ENCODE measurements at places on chromosomes 13 and 19. TPM values are rescaled to one million over a fixed set of nuclear protein-coding genes. Genes with fewer than 3 reads are reported as not detected.

- no peak overlapping the region for H3K4me3 ChIP-seq
- no peaks in the 10 kb centered on the region for H3K36me3 ChIP-seq
- no peak overlapping the region for H3K27ac ChIP-seq
- no peaks in the 10 kb centered on the region for H3K27me3 ChIP-seq
- peak; percentile 9 for DNase-seq
Measured at GRCh38 chr19:16807549-16808284, 21.5 kb upstream of the SIN3B start.

DNA sequence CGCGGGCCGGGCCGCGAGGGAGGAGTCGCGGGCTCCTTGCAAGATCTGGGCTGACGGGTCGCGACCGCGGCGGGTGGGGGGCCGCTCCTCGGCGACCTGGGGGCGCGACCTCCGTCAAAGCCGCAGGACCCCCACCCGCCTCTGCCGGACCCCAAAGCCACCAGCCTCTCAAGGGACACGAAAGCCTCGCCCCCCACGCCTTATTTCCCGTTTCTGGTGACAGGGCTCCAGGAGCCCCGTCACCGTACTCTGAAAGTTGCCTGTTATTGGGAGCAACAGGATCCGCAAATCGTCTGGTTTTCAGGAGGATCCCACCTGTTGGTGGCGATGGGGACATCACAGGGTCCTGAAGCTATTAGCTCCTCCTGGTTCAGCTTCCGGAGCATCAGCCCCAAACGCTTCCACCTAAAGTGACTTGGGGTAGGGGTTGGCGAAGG, 530 bp downstream of the MAU2 start:
- no peaks in the 10 kb centered on the region for H3K4me1 ChIP-seq
- no peaks in the 10 kb centered on the region for H3K27me3 ChIP-seq
- peak; percentile 84 for DNase-seq
- peak overlapping the region; percentile 84 for H3K27ac ChIP-seq
- H3K36me3 ChIP-seq = peaks cover 7% of the 10 kb centered on the region
- peak overlapping the region; percentile 98 for H3K4me3 ChIP-seq

- H3K27me3 ChIP-seq = no peaks in the 10 kb centered on the region
- H3K4me1 ChIP-seq = no peaks in the 10 kb centered on the region
- no peaks in the 10 kb centered on the region for H3K36me3 ChIP-seq
- no peak for DNase-seq
- no peak overlapping the region for H3K27ac ChIP-seq
- H3K4me3 ChIP-seq = no peak overlapping the region
Measured at GRCh38 chr19:42942187-42942789, 5.3 kb upstream of the PSG7 start.

- H3K27me3 ChIP-seq = no peaks in the 10 kb centered on the region
- H3K4me3 ChIP-seq = no peak overlapping the region
Measured at GRCh38 chr19:54790711-54791110, 12.7 kb upstream of the KIR2DL4 start.

DNA sequence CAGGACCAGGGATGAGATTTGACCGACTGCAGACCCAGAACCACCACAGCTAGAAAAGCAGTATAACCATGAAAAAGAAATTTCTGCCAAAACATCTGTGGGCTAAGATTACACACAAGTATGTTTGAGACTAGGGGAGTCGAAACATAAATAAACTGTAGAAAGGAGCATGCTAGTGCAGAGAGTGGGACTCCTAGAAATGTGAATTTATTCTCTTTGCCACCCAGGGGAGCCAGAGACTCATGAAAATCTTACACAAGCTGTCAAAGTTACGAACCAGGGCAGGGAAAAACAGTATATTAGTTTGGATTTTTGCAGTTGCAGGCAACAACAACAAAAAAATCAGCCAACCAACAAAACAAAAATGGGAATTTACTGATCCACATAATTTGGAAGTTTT, 12.3 kb upstream of the HSPH1 start:
- H3K27ac ChIP-seq = no peak overlapping the region
- no peaks in the 10 kb centered on the region for H3K4me1 ChIP-seq

DNA sequence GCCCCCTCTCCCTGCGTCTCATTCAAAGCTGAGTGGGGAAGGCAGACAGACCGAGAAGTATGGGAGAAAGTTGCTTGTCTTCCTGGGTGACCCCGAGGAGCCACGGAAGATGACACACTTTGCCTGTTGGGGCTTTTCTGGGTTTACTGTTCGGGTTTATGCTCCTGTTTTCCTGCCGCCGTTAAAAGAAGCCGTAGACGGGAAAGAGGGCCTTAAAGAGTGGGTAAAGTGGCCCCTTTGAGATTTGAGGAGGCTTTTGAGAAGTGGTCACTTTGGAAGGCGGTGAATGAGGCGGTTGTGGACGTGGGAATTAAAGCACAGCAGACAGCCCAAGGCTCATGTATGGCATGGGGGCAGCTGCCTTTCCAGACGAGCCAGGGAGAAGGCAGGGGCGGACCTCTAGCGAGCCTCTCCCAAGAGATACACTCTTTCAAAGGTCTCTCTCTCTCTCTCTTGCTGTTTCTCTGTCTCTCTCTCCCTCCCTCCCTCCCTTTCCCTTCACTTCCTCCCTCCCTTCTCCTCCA, 493 bp upstream of the LHFPL6 start:
- peak; percentile 49 for DNase-seq
- no peaks in the 10 kb centered on the region for H3K27me3 ChIP-seq
- peaks cover 10% of the 10 kb centered on the region for H3K4me1 ChIP-seq
- H3K36me3 ChIP-seq = no peaks in the 10 kb centered on the region

- H3K27ac ChIP-seq = no peak within 1 kb of the TSS
- H3K4me3 ChIP-seq = no peak within 1 kb of the TSS
Measured at GRCh38 chr19:13876834-13877233, at the start of gene NANOS3. Gene NANOS3 (plus strand): TSS chr19:13877134. CDS start chr19:13877249, 115 bp downstream.

GRCh38 chr19:1366296-1366695, 17.4 kb upstream of the NDUFS7 start:
- H3K4me1 ChIP-seq = no peaks in the 10 kb centered on the region
- DNase-seq = no peak
- no peaks in the 10 kb centered on the region for H3K27me3 ChIP-seq
- no peak overlapping the region for H3K4me3 ChIP-seq

- H3K36me3 ChIP-seq = no peaks in the 10 kb centered on the region
- peaks cover 78% of the 10 kb centered on the region for H3K27me3 ChIP-seq
- DNase-seq = no peak
- H3K27ac ChIP-seq = no peak overlapping the region
- no peaks in the 10 kb centered on the region for H3K4me1 ChIP-seq
Measured at GRCh38 chr13:78600280-78600883, 3.0 kb downstream of the POU4F1 start.

DNA sequence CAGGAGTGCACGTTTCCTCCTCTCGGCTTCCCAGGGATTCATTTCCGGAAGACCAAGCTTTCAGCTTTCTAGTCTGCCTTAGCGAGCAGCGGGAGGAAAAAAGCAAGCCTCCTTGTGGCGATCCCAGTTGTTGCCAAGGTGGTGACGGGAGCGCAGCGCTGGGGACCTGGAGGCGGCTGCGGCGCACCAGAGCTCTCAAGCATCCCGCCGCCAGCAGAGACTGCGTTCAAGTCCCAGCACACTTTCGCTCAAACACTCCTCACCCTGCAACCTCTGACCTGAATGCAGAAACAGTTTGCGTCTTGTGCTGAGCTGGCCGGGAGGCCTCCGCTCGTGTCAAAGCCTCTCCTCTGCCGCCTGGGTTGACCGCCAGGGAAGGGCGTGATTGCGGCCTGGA, 4.9 kb downstream of the GSX1 start:
- no peaks in the 10 kb centered on the region for H3K4me1 ChIP-seq
- H3K36me3 ChIP-seq = no peaks in the 10 kb centered on the region
- H3K27ac ChIP-seq = no peak overlapping the region
- H3K27me3 ChIP-seq = peaks cover 53% of the 10 kb centered on the region
- no peak overlapping the region for H3K4me3 ChIP-seq

GRCh38 chr13:63167699-63168337, 1752.2 kb upstream of the PCDH20 start:
- no peaks in the 10 kb centered on the region for H3K36me3 ChIP-seq
- peak; percentile 0 for DNase-seq
- no peak overlapping the region for H3K4me3 ChIP-seq
- no peaks in the 10 kb centered on the region for H3K4me1 ChIP-seq
- H3K27ac ChIP-seq = no peak overlapping the region

DNA sequence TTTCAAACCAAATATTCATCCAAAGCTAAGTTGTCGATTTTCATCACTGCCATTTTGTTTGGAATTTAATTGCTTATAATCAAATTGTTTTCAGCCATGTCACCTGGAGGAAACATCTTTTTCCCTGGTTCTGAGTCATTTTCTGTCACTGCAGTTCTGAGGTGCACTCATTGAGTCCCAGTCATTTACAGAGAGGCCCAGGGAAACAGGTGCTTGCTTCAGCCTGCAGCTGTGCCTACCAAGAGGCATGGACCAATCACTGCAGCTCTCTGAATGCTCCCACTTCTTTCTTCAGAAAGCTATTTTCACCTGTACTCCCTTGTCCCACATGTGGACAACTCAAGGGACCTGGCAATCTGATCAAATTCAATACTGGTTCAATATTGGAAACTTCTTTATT, 308.1 kb downstream of the COG6 start:
- no peaks in the 10 kb centered on the region for H3K36me3 ChIP-seq
- no peak overlapping the region for H3K4me3 ChIP-seq
- no peaks in the 10 kb centered on the region for H3K27me3 ChIP-seq
- no peak for DNase-seq
- no peaks in the 10 kb centered on the region for H3K4me1 ChIP-seq

GRCh38 chr19:15666883-15667282, 6.0 kb upstream of the CYP4F12 start:
- H3K36me3 ChIP-seq = no peaks in the 10 kb centered on the region
- H3K27me3 ChIP-seq = no peaks in the 10 kb centered on the region
- H3K4me1 ChIP-seq = no peaks in the 10 kb centered on the region
- no peak overlapping the region for H3K27ac ChIP-seq

DNA sequence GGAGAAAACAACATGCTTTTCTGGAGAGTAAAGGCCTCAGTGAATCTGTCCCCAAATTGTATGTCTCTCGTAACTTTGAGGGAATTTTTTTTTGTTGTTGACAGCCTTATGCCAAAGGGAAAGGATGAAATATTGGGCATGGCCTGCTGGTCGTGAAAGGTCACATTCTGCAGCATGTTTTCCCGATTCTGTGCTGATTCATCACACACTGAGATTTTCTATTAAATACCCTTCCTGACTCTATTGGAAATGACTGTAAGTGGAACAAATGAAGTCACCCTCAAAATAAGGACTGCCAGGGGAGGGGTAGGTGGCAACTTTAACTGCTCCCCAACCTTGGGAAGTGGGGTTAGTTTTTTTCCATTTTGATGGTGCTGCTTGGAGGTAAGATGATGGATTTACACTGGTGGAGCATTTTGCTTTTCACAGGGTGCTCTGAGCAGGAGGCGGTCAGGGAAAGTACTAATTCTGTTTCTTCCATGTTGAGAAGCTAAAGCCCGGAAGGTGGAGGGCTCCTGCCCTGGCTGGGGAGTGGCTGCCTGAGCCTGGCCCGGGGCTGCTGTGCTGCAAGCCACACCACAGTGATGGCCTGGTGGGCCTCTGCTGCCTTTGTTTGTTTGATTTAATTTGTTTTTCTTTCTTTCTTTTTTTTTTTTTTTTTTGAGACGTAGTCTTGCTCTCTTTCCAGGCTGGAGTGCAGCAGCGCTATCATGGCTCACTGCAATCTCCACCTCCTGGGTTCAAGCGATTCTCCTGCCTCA, 116.8 kb upstream of the SPATA13 start:
- no peaks in the 10 kb centered on the region for H3K27me3 ChIP-seq
- DNase-seq = no peak
- peaks cover 5% of the 10 kb centered on the region for H3K4me1 ChIP-seq

- no peaks in the 10 kb centered on the region for H3K27me3 ChIP-seq
- peak; percentile 70 for DNase-seq
- H3K4me3 ChIP-seq = no peak overlapping the region
- H3K27ac ChIP-seq = no peak overlapping the region
Measured at GRCh38 chr13:111216166-111216960, 101.3 kb downstream of the ARHGEF7 start.

DNA sequence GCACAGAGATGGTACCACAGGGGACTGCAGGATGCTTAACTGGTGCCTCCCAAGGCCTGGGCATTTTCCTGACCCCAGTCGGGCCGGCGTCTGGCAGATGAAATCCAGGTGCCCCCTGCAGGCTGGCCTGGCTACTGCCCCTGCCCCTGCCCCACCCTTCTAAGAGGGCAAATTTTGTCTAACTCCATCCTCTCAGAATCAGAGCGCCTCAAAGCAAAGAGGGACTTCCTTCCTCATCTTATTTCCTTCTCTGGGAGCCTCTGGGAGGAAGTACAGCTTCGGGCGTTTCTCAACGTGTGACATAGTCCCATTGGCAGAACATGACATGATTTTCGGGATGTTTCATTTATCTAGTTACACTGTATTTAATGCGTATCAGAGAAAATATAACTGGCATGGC, 2.7 kb downstream of the PRKACA start:
- H3K27ac ChIP-seq = peak overlapping the region; percentile 11
- DNase-seq = no peak
- no peaks in the 10 kb centered on the region for H3K27me3 ChIP-seq
- H3K4me3 ChIP-seq = no peak overlapping the region
- no peaks in the 10 kb centered on the region for H3K36me3 ChIP-seq

DNA sequence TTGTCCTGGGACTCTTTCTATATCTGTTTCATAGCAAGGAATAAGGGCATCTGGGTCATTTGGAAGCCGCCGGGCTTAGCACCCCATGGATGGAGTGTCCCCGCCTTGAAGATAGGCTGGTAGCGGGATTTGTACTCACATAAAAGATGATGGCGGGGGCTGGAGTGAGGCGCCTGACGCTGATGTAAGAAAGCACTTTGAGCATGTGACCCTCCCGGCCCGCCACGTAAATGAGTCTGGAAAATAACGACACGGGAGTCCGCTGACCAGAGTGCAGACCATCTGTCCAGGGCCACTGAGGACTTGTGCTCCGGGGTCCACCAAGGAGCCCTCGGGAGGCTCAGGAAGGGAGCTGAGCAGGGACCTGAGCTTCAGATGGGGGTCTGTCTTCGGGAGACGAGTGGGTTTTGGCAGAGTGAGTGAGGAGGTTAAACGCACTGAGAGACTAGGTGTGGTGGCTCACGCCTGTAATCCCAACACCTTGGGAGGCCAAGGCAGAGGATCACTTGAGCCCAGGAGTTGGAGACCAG, 25.8 kb downstream of the SLC7A9 start:
- H3K4me3 ChIP-seq = no peak overlapping the region
- no peaks in the 10 kb centered on the region for H3K27me3 ChIP-seq
- DNase-seq = no peak
- H3K27ac ChIP-seq = no peak overlapping the region

The KLHL1 gene
- total RNA-seq = not detected

The IGFL2 gene
- not detected for total RNA-seq

The ZNF845 gene
- 9.2 TPM for total RNA-seq

The ICAM5 gene
- 2.9 TPM for total RNA-seq

The TOMM40 gene
- 45.4 TPM for total RNA-seq

The LHFPL6 gene
- total RNA-seq = 59.2 TPM

The GGN gene
- 1.6 TPM for total RNA-seq

The PLPPR3 gene
- total RNA-seq = not detected

Measured in kidney (tissue), 22 donors.